ENCODE measurements at places on chromosomes 16 and 17. TPM values are rescaled to one million over a fixed set of nuclear protein-coding genes. Genes with fewer than 3 reads are reported as not detected.

ABCA9 gene
- total RNA-seq = 5.3 TPM

SPAG7 gene
- 156 TPM for total RNA-seq

FA2H gene
- total RNA-seq = not detected

TAC4 gene
- not detected for total RNA-seq

FOXJ1 gene
- not detected for total RNA-seq

FGF11 gene
- 10.2 TPM for total RNA-seq

PIGS gene
- 30.5 TPM for total RNA-seq

KIF18B gene
- 0.17 TPM for total RNA-seq

- DNase-seq = no peak
Measured at GRCh38 chr16:64390102-64390501, 731.8 kb downstream of the CDH11 start.

GRCh38 chr17:44935116-44935515 lies 12.5 kb downstream of the KIF18B start:
- no peak for DNase-seq

DNA sequence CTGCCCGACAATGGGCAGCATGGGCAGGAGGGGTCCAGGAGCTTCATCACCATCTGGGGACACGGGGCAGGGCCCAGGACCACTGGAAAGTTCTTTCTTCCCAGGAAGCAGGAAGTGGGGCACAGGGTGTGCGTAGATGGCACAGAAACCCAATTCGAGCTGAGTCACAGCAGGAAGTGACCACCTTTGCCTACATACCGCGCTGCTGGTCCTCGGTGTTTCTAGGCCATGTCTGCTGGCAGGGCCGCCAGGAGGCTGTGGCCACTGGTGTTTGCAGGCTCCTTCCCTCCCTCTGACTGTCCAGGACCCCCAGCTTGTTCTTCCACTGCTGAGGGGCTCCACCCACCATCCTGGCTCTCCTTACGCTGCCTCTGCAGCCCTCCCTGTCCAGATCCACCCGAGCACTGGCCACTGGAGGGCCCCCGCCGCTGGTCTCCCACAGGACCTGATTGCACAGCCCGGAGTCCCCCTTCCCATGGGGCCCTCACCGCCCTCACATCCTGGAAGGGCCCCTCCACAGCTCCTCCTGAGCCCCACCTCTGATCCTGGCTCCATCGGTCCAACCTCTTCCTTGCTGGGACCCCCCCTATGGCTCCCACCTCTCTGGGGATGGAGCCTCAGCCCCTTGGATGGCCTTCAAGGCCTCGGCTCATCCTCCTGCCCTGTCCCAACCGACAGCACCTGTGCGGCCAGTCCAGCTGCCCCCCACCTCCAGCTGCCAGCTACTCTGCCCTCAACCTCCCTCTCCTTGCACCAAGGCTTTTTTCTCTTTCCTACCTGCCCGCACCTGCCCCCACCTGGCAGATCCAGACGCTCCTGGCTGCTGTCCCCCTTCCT lies 14.5 kb upstream of the RASD1 start:
- DNase-seq = peak; percentile 43

GRCh38 chr17:73387746-73388577 lies 76.2 kb upstream of the CDC42EP4 start:
- DNase-seq = no peak

- DNase-seq = no peak
Measured at GRCh38 chr17:9973669-9974447, 68.8 kb upstream of the RCVRN start.

- DNase-seq = peak; percentile 77
Measured at GRCh38 chr17:10198509-10199249, at the start of gene GAS7. TSS of gene GAS7 (minus strand) at chr17:10198606.

All from psoas muscle (tissue), 8 donors.